ENCODE measurements at places on chromosomes 16 and 17. TPM values are rescaled to one million over a fixed set of nuclear protein-coding genes. Genes with fewer than 3 reads are reported as not detected.

Gene GAN
- 23.5 TPM for total RNA-seq

GRCh38 chr16:58261263-58261662 lies 33.6 kb downstream of the PRSS54 start:
- no peak for ATAC-seq

DNA sequence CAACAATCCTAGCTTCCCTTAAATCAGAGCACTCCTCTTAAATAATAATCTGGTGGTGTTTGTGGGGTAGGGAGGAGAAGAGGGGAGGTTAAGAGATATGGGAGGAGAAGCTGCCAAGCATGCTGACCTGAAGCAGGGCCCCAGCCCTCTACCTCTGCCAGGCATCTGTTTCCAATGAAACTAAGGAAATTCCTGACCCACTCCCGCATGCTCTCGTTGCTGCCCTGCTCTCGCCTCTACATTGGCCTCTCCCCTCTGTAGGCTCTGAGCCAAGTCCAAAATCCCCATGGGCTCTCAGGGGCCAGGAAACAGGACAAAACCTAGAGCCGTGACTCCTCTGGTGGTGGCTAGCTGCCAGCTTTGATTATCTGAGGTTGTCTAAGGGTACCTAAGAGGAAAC lies 559.5 kb upstream of the CDH11 start:
- no peak for ATAC-seq

DNA sequence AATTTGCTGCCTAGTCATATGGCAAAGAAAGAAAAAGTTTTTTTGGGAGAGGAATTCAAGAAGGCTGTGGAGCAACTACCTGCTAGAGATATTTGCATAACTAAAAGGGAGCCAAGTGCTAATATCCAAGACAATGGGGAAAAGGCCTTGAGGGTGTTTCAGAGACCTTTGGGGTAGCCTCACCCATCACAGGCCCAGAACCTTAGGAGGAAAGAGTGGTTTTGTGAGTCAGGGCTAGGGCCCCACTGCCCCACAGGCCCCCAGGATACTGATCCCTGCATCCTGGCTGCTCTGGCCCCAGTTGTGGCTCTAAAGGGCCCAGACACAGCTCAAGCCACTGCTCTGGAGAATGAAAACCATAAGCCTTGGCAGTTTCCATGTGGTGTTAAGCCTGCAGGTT lies 41.9 kb upstream of the SDK2 start:
- ATAC-seq, result no peak

DNA sequence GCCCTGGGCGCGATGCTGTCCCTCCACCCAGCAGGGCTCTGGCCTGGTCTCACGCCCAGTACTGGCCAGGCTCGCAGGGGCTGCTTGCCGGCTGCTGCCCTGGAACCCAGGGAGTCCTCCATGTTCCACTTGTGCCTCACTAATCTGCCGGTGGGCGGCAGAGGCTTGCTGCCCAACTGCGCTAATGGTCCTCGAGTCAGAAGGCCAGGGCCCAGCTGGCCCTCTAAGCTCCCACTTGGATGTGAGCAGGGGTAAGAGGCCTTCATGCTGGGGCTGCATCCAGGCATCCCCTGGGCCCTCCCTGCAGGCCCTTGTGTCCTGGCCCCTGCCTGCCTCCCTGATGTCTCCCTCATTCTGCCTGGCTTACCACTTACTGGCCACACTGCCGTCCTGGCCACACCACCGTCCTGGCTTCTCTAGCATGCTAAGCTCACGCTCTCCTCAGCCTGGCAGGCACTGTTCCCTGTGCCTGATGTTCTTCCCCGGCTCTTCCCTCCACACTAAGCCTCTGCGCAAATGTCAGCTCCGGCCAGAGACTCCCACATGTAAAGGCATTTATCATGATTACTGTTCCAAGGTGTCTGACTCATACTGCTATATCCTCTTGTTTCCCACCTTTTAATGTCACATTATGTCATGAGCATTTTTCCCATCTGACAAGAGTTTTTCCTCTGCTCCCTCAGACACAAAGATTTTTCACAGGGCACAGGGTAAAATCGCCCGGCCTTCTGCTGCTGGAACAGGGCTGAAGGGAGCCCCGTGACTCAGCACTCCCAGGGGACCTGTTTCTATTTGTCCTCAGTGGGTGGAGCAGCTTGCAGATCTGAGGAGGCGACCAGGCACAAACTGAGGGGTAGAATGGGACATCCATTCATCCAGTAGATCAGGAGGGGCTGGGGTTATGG lies 15.9 kb downstream of the B9D1 start:
- ATAC-seq, result no peak

GRCh38 chr16:48818257-48818656 lies 208.3 kb upstream of the N4BP1 start:
- ATAC-seq, result no peak
